ENCODE measurements at places on chromosomes 1 and 21.
A peak's percentile ranks its signal among the peaks of the same experiment; 100 is the strongest.

DNA sequence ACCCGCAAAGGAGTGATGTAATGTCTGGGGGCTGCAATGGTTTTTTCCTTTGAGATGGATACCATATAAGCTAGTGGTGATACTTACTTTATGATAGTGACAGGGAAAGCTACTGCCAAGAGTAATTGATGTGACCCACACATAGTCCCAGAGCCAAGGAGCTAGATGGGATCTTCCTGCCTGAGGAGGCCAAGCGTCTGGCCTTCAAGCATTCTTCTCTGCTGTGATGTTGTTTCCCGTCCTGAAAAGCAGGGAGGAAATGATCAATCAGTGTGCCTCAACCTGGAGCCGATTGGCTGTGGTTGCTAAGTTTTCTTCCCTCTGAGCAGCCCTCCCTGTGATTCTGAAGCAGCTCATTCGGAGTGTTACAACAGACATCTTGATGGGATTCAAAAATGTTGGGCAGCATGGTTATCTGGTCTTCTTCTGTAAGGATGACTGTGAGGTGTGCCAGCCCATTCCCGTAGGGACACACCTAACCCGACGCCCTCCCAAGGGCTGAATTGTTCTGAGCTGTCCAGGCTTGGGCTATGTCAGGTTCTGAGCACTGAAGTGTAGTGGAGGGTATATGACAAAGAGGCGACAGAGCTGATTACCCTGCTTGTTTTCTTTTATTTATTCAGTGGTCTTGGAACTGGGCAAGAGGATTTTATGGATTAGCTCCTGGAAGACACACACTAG lies 56.7 kb downstream of the UCK2 start:
- no peak for DNase-seq

- no peak for DNase-seq
These were observed 735 bp downstream of the CROCC start for GRCh38 chr1:16922466-16922865.

DNA sequence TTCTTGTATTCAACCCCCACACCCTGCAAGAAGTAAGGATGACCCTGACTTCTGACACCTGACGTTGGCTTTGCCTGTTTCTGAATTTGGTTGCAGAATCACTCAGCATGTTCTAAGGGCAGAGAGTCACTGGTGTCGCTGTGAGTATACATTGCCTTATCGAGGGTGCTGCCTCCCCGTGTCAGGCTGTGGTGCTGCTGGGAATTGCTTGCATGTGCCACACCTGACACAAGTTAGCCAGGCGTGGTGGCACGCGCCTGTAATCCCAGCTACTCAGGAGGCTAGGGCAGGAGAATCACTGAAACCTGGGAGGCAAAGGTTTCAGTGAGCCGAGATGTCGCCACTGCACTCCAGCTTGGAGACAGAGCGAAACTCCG lies 45.9 kb downstream of the WDR4 start:
- peak; percentile 48 for DNase-seq

- no peak for DNase-seq
These were observed 17.8 kb upstream of the LAMC2 start for GRCh38 chr1:183168308-183168707.

- DNase-seq, result no peak
These were observed 66.1 kb downstream of the UCK2 start for GRCh38 chr1:165893507-165893906.

DNA sequence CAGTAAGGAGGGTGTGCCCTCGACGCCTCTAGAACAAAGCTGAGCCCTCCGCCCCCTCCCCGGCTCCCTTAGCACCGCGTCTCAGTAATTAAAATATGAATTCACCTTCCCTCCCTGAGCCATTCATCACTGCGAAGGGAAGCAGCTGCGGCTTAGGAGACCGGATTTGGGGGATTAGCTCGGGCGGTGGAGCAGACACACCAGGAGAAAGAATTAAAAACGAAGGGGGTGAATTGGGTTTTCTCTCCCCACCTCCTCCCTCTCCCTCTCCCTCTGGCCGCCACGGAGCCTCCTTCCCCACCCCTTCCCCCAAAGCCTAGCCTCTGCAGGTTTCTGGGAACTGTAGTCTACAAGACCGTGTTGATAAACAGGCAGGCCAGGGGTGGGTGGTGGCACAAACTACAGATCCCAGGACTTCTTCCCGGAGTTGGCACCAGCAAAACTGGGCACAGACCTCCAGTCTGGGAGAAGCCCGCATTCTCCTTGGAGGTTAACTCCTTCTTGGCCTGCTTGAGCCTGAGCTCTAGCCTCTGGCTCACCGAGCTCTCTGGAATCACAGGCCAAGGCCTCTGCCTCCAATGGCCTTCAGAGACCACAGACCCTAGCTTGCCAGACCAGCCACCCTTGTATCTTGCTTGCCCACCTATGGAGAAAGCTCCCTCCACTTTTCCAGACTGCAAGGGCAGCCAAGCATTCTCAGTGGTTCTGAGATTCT lies 10.8 kb downstream of the BLACAT1 start:
- peak; percentile 44 for DNase-seq

GRCh38 chr1:109319114-109319513 lies 12.3 kb upstream of the MYBPHL start:
- DNase-seq, result no peak

GRCh38 chr1:223820515-223820858 lies 25.3 kb downstream of the TP53BP2 start:
- no peak for DNase-seq

DNA sequence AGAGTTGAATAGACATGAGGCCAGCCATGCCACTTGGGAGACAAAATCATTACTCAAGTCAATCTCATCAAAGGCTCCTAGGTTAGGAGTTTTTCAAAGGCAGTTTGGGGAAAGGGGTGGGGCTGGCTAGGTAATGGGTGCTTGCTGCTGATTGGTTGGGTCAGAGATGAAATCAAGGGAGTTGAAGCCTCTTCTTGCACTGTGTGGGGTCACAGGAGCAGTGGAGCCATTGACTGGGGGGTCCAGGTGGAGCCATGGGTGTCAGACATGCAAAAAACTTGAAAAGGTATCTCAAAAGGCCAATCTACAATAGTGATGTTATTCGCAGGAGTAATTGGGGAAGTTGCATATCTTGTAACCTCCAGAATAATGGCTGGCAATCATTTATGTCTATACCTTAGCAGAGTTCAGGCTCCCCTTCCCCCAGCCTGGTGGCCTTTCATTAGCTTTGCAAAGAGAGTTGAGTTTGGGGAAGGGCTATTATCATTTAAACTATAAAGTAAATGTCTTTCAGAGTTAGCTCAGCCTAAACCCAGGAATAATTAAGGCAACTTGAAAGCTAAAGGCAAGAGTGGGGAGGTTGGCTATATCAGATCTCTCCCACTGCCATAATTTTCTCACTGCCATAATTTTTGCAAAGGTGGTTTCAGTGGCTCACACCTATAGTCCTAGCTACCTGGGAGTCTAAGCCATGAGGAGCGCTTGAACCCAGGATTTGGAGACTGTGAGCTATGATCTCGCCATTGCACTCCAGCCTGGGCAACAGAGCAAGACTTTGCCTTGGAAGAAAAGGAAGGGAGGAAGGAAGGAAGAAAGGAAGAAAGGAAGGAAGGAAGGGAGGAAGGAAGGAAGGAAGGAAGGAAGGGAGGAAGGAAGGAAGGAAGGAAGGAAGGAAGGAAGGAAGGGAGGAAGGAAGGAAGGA lies 7.8 kb upstream of the PINK1 start:
- no peak for DNase-seq

DNA sequence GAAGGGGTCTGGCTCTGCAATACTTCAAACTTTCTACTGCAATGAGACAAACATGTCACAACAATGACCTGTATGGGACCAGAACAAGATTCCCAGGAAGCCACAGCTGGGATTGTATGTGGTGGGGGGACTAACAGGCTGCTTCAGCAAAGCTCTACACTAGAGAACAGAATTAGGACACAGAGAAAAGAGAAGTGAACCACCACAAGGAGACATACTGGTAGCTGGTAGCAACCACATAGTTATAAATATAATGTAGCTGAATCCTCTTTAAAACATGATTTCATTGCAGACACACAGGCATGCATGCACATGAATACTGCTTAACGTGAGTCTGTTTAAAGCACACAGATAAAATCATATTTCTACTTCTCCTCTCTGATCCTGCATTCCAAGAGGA lies 3.5 kb upstream of the ILDR2 start:
- DNase-seq, result no peak

DNA sequence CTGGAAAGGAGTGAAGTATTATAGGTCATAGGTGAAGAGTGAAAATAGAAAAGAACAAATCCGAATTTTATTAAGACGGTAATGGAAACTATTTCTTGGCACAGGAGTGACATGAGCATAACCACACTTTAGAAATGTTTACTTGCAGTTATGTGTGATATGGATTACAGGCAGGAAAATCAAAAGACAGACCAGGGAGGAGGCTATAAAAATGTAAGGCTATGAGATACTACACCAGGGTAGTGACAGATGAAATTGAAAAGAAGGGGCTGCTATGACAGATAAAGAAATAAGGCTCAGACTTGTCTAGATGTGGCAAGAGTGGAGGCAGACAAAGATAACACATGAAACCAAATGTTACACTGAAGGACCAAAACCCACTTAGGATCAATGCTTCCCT lies 31.7 kb downstream of the GPATCH2 start:
- DNase-seq, result no peak

GRCh38 chr1:27006683-27007082 lies 6.0 kb downstream of the TENT5B start:
- no peak for DNase-seq

DNA sequence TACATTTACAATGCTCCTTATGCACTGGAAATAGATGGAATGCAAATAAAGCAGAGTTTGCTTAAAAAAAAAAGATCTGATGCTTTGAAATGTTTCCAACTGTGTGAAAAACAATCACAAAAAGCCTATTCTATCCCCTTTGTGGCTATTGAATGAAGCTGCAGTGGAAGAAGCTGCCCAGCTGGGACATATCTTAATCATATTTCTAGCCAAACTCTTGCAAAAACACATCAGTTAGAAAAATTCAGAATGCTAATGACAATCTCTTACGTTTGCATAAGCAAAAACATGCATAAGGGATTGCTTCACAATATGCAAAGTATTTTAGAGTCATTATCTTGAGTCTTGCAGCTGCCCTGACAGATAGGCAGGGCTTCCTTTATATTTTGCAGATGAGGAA lies 526.4 kb upstream of the USP24 start:
- no peak for DNase-seq

GRCh38 chr1:200051620-200052019 lies 24.1 kb downstream of the NR5A2 start:
- no peak for DNase-seq

DNA sequence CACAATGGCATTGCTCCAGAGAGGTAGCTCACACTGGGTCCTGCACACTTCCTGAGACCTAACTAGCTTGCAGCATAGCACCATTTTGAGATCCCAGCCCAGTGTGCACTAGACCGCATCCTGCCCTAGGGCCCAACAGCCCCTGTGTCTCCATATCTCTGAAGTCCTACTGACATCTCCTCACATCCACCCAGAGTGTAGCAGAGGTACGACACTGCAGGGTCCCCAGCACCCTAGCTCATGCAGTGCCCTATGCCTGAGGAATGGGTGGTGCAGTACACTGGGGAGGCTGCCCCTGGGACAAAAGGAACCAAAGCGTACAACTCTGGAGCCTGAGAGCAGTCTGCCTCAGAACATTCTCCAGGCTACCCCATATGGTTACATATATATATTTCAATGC lies 111.4 kb upstream of the DEPDC1 start:
- no peak for DNase-seq

GRCh38 chr1:196372896-196373536 lies 235.2 kb downstream of the KCNT2 start:
- DNase-seq, result no peak

DNA sequence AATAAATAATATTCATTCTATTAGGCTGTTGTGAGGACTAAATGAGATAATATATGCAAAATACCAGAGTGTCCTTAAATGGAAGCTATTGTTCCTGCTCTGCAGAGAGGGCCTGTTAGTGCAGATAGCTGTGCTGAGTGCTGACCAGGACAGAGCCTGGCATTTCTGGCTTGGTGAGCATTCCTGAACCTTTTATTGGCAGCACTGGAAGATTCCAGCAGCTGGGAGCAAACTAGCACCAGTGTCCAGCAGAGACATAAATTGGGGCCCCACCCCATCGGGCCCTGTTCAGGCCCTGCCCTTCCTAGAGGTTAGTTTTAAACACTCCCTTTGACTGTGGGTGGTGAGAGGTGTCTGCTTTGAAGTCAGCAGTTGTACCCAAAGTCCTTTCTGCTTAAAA lies 85.9 kb upstream of the GADD45A start:
- no peak for DNase-seq

DNA sequence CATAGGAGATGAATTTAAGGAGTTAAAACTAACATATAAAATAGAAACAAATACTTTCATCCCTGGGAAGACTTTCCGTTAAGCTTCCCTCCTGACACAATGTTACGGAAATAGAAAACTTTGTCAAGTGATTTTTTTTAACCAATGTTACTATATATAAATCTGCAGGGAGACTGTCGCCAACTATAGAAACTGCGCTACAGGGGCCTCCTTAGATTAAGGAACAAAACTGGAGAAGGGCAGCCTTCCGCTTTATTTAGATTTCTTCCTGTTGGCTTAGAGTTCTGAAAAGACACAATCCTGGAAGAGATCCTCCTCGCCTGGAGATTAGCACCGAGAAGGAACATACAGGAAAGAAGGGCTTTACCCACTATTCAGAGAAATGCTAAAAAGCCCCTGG lies 1.5 kb downstream of the MGST3 start:
- no peak for DNase-seq

GRCh38 chr1:30654188-30654587 lies 69.2 kb downstream of the MATN1 start:
- DNase-seq, result no peak

DNA sequence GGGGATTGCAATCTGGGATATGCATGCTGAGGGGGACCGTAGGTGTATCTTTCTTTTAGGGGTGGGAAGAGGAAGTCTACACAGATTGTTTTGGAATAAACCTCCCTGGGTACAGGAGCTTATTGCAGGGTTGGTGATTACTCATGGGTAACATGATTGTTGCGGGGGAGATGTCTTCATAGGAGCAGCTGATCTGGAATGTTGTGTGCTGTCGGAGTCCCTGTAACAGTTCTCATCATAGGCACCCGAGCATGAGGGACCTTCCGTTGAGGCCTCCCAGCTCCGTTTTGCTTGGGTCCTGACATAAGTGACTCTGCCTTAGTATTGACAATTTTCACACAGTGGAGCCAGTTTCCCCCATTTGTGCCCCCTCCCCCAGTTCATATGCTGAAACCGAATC lies 4.2 kb upstream of the PRXL2B start:
- no peak for DNase-seq

GRCh38 chr1:231626951-231627614 lies 493 bp downstream of the DISC1 start:
- peak; percentile 73 for DNase-seq

DNA sequence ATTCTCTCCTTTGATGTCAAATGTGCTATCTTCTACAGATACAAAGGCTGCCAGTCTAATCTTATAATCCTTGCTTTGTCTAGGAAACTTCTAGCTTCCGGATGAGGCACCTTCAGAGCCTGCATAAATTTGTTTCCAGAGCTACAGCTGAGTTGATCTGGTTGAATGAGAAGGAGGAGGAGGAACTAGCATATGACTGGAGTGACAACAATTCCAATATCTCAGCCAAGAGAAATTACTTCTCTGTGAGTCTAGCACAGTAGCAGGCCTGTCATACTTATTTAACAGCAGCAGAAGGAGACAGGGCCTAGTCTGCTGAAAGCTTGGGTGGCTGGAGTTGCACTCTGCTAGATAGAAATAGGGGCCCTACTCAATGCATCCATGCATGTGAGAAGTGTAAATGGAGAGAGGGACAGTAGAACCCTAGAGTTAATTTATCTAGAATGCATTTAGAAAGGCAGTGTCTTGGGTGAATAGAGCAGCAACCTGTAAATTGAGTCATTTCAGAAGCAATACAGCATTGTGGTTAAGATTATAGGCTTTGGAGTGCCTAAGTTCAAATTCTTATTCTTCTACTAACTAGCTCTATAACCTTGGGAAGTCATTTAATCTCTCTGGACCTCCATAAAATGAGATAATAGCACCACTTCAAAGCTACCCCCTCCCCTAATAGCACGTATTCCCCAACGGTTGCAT lies 89.0 kb downstream of the MACF1 start:
- DNase-seq, result no peak
